Activated T-cell treated with anti-CD3 and anti-CD28 coated beads for 4 hours (primary cell): ENCODE measurements at places on chromosomes 1 and 21.

- DNase-seq, result peak; percentile 7
Observed at GRCh38 chr1:5915587-5916571, 76.3 kb downstream of the NPHP4 start.

DNA sequence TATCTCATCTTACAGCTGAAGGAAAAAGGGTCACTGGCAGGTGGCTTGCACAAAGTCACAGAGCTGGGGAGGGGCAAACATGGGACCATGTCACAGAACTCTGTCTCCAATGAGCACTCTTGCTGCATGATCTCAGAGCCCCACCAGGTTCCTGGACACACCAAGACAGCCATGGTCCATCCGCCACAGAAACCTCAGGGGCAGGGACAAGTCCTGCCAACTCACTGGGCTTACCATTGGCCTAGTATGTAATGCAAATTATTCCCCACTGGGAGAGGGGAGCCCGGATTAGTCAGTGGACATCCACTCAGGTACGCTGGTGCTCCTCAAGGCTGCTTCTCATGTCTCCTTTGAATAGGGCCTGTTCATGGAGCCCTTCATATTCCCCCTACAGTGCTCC lies 14.2 kb downstream of the S100A7A start:
- no peak for DNase-seq

- no peak for DNase-seq
Observed at GRCh38 chr21:27408826-27409225, 441.9 kb upstream of the ADAMTS5 start.

- DNase-seq, result no peak
Observed at GRCh38 chr1:220747437-220748088, 559 bp upstream of the MTARC2 start.

DNA sequence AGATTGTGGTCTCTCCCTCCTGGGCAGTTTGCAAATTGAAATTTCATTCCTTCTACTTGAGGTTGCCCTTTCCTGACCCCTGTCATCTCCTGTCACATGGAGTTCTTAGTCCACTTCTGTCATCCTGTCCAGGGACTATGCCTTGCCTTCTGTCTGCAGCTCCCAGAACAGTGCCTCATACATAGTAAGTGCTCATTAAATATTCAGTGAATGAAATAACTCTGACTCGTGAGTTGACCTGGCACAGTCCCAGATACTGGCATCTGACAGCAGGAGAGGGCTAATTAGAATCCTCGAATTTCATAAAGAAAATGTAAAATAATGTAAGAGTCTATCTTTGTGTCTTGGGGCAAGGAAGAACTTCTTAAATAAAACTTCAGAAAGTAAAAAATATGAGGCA lies 50.8 kb downstream of the CNIH3 start:
- no peak for DNase-seq

- no peak for DNase-seq
Observed at GRCh38 chr1:2198571-2198970, 4.0 kb upstream of the FAAP20 start.

DNA sequence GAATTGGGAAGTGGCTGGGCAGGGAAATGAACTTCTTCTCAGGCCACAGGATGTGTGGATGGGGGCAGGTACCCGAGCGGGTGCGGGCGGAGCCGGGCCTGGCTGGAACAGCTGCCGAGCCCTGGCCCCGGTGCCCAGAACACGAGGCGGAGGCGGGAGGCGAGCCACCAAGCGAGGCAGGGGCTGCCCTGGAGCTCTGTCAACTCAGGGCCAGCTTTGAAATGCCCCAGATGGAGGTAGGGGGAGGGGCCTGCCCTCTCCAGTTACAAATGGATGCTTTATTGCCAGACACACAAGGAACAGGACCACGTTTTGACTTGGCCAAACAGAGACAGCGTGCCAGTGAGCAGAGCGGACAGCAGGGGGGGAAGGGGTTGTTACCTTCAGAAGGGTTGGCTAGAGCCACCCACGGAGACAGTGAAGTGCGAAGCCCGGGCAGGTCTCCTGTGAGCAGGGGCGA lies 240.4 kb downstream of the SDCCAG8 start:
- DNase-seq, result no peak

GRCh38 chr1:22888320-22889075 lies 84.2 kb downstream of the LACTBL1 start:
- no peak for DNase-seq

DNA sequence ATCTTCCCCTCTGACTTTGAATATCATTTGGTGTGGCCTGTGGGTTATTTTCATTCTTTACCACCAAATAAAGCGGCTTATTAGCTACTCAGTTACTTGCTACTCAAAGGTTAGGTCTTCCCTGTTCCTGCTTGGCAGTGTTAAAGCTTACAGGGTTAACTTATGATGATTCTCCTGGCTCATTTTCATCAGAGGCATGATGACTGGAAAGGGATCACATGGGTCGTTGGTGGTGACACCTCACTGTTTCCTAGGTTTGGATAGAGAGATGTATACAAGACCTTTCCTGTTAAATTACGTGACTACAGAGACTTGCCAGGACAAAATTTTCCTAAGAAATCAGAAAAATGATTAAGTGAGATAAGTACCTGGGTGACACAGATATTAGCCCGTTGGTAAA lies 27.4 kb downstream of the MRPS6 start:
- DNase-seq, result no peak

DNA sequence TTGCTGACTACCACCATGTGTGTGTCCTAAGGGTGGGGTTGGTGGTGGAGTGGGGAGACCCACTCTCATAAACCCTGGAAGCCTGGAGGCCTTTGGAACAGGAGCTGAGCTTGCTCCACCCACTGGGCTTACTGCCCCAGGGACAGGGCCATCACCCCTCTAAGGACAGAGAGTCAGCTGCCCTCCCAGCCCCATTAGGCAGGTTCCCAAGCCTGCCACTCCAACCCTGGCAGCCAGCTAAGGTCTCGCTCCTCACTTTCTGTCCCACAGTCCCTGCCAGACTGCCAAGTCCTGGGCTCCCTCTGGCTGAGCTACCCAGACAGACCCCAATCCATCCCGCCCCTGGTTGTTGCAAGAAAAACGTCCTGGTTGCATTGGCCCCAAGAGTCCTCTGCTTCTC lies 3.8 kb downstream of the NT5C1A start:
- DNase-seq, result no peak

- DNase-seq, result peak; percentile 14
Observed at GRCh38 chr1:182259229-182259872, 132.2 kb downstream of the GLUL start.

- DNase-seq, result no peak
Observed at GRCh38 chr1:37094302-37094701, 60.0 kb upstream of the GRIK3 start.

GRCh38 chr21:27158967-27159366 lies 192.1 kb upstream of the ADAMTS5 start:
- DNase-seq, result no peak

- no peak for DNase-seq
Observed at GRCh38 chr1:119091618-119092017, 48.8 kb downstream of the WARS2 start.

DNA sequence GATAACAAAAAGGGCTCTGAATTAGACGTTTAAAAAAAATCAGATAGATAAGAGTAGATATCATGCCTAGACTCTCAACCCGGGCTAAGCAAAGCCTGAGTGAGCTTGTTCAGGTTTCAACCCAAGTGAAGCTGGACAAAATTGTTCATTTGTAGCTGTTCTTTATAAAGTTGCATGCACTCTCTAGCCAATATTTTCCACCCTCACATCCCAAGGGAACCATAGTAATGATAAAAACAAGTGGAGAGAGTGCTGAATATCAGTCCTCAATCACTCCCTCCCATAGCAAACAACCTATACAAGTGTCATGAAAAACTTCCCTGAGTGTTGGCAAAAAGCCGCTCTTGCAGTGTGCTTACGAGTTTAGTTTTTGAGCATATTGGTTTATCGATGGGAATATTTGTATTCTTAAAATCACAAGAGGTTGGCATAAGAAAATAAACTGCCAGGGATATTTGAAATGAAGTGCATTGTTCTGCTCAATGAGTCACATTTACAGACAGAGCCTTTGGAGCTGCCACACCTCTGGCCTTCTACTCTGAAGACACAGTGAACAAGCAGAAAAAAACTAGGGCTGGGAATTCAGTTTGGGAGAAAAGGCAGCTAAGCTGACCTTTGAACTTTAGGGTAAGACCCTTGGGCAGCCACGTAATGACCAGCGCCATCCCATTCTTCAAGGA lies 2.2 kb upstream of the CLCA2 start:
- DNase-seq, result no peak

DNA sequence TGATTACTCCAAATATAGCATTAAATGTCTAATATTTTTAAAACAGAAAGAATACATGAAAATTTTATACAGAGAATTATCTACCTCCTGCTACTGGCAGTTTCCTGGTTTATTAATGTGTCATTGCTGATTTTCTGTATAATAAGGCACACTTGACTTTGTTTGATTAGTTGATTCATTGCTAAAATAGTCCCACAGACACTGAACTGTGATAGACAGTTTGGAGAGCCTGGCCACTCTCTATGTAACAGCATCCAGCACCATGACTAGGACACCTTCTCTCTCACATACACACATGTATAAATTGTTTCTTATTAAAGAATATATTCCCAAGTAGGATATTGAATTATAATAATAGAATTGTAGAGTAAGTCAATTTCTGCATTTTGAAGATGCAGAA lies 368.5 kb upstream of the SNX7 start:
- DNase-seq, result no peak

DNA sequence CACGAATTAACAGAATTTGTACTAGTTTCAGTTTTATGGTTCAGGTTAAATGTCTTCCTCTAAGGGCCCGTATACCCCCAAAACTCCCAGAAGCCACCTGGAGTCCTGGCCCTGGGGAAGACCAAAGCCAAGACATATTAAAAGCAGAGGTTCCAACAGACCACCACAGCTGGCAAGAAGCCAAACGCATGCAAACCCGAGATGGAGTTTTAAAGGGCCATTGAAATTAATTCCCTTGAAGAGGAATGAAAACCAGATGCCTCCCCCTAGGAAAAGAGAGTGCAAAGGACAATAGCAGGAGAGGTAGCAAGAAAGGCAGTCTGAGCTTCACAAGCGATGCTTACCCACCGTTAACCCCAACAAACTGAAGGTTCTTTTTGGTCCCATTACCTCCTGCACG lies 48.1 kb downstream of the KANK4 start:
- DNase-seq, result no peak
